HepG2 (cell line): ENCODE measurements at places on chromosomes 13 and 19. TPM values are rescaled to one million over a fixed set of nuclear protein-coding genes. Genes with fewer than 3 reads are reported as not detected.
A peak's percentile ranks its signal among the peaks of the same experiment; 100 is the strongest.

DNA sequence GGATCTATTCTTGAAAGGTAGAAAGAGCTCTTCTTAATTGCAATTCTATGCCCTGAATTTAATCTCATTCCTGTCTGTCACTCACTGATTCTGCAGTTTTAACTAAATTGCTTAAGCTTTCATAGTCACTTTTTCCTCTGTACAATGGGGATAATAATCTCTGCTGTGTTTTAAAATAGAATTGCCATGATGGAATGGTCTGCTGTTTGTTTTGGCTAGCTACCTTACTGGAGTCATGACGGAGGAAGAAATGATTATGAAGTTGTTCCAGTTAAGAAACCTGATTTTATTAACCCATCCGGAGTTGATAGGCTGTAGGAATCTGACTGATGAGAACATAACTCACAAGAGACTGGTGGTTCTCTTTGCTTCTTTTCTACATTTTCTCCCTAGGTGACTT, 54.9 kb upstream of the ITM2B start:
- H3K4me1 ChIP-seq: no peaks in the 10 kb centered on the region
- no peaks in the 10 kb centered on the region for H3K36me3 ChIP-seq
- no peak overlapping the region for H3K4me3 ChIP-seq
- DNase-seq: no peak

- DNase-seq: no peak
- no peaks in the 10 kb centered on the region for H3K4me1 ChIP-seq
- H3K27me3 ChIP-seq: no peaks in the 10 kb centered on the region
- H3K27ac ChIP-seq: no peak overlapping the region
- no peak overlapping the region for H3K4me3 ChIP-seq
- H3K36me3 ChIP-seq: peaks cover 7% of the 10 kb centered on the region; the same call in 1 of the 3 replicates
Measured at GRCh38 chr13:99294958-99295357, 12.2 kb downstream of the GPR183 start.

- H3K36me3 ChIP-seq: no peaks in the 10 kb centered on the region
- H3K27ac ChIP-seq: no peak overlapping the region
- H3K27me3 ChIP-seq: no peaks in the 10 kb centered on the region
Measured at GRCh38 chr13:100537951-100538462, 50.6 kb downstream of the GGACT start.

ZFR2 gene
- total RNA-seq: 0.69 and 1.00 TPM in 2 replicates

- H3K4me1 ChIP-seq: peaks cover 13% of the 10 kb centered on the region
- H3K27ac ChIP-seq: no peak overlapping the region
- H3K27me3 ChIP-seq: peaks cover 4% of the 10 kb centered on the region
- no peak overlapping the region for H3K4me3 ChIP-seq
Measured at GRCh38 chr19:50553134-50553703, 15.0 kb downstream of the LRRC4B start.

DNA sequence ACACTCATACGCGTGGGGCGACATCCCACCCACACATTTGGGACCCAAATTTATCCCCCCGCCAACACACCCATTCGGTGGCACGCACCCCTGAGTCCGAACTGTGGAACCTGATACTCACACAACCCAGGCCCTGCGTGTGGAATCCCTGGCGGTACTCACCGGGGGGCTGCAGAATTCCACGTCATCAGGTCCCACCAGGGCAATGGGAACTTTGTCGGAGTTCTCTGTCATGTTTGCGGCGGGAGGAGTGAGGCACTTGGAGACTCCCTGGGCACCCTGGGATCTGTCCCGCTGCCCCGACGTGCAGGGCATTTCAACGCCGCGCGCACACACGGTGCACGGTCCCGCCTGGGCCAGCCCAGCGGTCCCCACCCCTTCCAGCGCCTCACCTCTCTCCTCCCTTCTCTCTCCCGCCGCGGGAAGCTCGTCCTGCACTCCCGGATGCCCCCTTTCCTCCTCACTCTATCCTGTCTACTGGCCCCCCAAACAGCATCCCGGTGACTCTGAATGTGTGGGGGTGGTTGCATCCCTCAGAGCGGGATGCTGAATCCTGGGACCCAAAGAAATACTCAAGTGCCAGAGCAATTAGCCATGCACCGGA, at the start of gene CNMD:
CNMD (minus strand) TSS at position 353 of the 604 bp plus-strand sequence; CDS start at position 234, 119 bp downstream.
- H3K27me3 ChIP-seq: peaks cover 19% of the 10 kb centered on the region; the same call in 1 of the 3 replicates
- peak within 1 kb of the TSS; percentile 41 for H3K4me3 ChIP-seq
- no peaks in the 10 kb centered on the region for H3K4me1 ChIP-seq
- DNase-seq: no peak

COL5A3 gene
- 0.02 TPM in 1 of 2 replicates, not detected in the other for total RNA-seq
